ENCODE measurements at places on chromosomes 7 and 10.

GRCh38 chr7:130292682-130293257 lies at the start of gene CPA4:
Gene CPA4 (plus strand): TSS chr7:130293161. CDS start chr7:130293181, 20 bp downstream.
- DNase-seq, result peak; percentile 44

- DNase-seq, result no peak
Measured at GRCh38 chr7:158602041-158602440, 14.4 kb upstream of the PTPRN2 start.

DNA sequence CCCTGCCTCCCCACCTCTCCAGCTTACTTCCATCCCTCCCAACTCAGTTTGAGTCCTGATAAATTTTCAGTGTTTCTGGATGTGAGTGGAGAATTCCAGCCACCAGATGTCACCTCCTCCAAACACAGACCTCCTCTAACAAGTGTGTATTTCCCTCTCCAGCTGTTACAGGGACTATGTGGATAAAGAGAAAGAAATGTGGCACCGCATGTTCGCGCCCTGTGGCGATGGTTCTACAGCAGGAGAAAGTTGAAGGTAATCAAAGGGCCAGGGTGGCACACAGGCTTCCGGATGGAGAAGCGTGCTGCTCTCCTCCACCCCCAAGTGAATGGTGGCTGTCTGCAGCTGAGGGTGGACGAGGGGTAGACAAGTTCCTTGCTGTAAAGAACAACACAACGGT lies 14.7 kb downstream of the FKBP6 start:
- DNase-seq, result no peak

GRCh38 chr7:130386876-130387275 lies 6.6 kb downstream of the CPA1 start:
- DNase-seq, result no peak

- DNase-seq, result no peak
Measured at GRCh38 chr10:15723803-15724202, 4.1 kb upstream of the ITGA8 start.

- DNase-seq, result no peak
Measured at GRCh38 chr10:120969219-120969645, 118.1 kb downstream of the WDR11 start.

GRCh38 chr7:18778594-18778993 lies 283.0 kb downstream of the HDAC9 start:
- DNase-seq, result no peak

GRCh38 chr10:31147210-31147608 lies 115.5 kb upstream of the ZNF438 start:
- no peak for DNase-seq

GRCh38 chr10:21399392-21400035 lies 126.0 kb downstream of the SKIDA1 start:
- no peak for DNase-seq

DNA sequence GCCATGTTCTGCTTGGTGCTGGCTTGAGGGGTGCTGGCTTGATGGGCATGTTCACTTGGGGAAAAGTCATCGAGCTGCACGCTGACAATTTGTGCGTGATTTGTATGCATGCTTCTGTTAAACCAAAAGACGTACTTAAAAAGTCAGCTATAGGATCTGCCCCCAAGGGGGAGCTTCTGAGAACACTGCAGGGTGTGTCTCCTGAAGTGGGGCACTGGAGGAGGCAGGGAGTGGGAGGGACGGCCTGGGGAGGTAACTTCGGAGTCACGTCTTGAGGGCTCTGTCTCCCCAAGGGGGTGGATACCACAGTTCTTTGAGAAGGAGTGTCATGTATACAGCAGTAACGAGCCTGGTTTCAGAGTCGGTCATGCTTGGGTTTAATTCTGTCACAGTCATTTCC lies 406.5 kb downstream of the PLXNA4 start:
- peak; percentile 34 for DNase-seq

DNA sequence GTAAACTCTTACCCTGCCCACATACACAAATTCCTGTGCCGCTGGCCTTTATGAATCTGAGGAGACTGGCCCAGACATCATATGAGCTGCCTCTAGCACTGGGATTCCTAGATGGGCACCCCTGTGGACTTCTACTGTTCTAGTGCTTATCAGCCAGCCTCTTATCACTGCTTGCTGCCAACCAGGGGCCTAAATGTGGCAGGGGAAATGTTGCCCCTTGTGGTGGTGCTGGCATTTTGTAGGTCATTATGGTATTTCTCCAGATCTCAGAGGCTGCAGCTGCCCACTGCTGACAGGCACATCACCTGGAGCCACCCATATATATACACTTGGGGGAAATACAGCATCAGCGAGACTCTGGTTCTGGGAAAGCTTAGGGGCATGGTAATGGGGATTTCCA lies 5.4 kb downstream of the SFR1 start:
- no peak for DNase-seq

- DNase-seq, result no peak
Measured at GRCh38 chr7:155468785-155469148, 10.8 kb downstream of the EN2 start.

DNA sequence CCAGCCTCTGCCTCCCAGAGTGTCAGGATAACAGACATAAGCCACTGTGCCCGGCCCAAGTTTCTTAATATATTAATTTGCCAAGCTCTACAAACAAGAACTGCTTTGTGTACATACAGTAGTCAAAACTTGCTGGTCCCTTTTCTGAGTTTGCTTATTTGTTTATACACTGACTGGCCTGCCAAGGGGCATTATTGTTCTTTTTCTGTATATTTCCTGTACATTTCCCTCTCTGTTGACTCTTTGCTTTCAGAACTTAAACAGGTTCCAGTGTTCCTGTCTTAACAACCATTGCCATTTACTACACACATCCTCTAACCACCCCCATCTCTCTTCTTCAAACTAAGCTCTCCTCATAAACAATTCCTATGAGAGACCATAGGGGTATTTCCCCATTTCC lies 61.5 kb upstream of the RPA3 start:
- no peak for DNase-seq

DNA sequence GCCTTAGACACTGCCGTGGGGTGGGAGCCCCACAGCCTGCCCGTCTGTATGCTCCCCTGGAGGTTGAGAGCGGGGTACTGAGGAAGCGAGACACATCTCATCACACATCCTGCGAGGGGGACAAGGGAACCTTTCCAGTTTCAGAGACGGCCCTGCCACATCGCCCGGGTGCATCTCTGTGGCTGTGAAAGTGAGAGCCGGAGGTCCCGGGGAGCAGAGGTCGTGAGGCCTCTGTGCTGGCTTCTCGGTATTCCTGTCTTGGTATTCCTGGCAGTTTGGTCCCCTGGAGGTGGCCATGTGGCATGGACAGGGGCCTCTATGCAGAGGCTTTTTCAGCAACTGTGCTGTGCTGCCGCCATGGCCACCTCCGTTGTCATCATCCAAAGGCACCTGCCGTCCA lies 30.8 kb upstream of the UNCX start:
- DNase-seq, result no peak

DNA sequence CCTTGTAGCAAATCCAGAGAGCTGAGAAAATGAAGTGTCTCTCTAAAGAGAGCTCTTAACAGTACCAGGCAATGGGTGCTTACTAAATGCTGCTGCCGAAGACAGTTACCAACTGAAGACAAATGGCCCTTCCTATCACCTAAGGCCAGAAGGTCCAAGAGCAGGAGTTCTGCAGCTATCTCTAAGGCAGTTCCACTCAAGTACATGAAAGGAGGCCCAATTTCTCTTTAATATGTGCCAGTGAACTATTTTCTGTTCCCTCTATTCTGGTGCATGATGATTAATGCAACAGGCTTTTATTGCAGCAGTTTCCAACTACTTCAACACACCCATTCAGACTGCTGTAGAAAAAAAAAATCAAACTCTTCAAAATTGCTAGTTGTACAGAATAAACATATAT lies 122.5 kb downstream of the SLC25A13 start:
- no peak for DNase-seq

DNA sequence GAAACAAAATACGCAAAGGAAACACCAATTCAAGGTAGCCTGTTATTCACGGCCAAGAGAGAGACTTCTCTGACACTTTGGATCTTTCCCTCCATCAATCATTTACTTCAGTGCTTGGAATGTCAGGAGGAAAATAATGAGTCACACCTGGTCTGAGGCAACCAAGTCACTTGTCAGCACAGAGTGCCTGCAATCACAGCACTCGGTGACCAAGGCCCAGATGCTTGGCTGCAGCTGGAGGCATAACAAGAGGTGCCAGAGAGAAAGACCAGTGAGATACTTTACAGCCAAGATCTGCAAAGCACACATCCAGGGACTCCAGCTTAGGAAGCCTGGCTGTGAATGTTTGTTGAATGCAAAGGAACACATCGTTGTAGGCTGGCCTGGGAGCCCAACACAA lies 33.9 kb downstream of the ASB13 start:
- no peak for DNase-seq

DNA sequence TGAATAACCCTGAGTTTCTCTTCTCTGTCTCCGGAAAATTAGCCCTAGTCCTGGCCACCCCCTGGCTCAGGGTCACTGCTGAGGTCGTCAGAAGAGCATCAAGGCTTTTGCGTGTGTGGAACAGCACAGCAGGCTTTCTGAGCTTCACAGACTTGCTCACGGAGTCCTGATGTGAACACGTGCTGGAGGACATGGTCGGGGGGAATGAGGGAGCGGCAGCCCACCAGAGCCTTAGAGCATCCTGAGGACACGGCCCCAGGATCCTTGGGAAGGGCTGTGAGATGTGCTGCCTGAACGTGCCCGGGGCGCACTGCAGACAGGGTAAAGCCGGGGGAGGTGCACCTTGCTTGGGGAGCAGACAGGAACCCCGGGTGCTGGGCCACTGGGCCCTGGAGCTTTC lies 28.8 kb downstream of the TMEM120A start:
- DNase-seq, result no peak

DNA sequence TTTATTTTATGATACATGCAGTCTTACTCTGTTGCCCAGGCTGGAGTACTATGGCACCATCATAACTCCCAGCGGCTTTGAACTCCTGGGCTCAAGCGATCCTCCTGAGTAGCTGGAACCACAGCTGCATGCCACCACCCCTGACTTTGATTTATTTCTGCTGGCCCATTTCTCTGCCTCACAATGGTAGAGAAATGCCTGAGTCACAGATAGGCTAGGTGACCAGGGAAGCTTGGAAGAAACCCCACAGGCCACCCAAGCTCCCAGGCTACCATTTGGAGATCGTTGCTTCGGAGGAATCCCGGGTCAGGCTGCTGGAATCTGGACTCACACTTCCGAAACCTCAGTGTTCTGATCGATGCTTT lies 17.4 kb upstream of the BAIAP2L1 start:
- no peak for DNase-seq

DNA sequence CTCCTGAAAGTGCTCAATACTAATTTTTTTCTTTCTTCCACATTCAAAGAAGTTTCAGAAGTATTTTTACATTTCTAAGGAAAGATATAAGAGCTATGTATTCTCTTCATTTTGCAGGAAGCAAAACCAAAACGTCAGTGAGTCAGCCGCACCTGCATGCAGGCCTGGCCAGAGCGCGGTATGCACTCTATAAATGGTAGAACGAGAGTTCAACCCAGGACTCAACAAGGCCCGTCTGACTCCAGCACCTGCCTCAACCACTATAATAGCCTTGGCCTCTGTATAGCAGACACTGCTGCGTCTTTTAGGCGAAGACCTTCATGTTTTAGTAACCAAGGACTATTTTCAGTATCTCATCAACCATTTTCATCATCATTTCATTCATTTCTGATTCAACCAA lies 113.2 kb downstream of the KMT2E start:
- DNase-seq, result no peak

GRCh38 chr7:158431055-158431940 lies 156.3 kb downstream of the PTPRN2 start:
- DNase-seq, result no peak

DNA sequence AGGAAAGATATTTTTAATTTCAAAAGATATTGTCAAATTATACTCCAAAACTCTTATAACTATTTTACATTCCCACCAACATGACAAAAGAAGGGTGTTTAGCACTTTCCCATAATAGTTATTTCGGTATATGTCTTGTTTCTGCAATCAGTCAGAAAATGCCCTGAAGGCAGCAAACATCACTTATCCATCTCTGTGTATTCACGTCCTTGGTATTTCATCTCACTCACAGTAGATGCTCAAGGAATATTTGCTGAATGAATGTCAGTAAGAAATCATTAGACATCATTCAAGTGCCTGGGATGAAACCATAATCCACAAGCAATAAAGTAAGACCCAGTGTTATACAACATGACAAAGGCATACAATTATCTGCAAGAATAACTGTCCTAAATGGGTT lies 112.7 kb downstream of the GFRA1 start:
- no peak for DNase-seq

DNA sequence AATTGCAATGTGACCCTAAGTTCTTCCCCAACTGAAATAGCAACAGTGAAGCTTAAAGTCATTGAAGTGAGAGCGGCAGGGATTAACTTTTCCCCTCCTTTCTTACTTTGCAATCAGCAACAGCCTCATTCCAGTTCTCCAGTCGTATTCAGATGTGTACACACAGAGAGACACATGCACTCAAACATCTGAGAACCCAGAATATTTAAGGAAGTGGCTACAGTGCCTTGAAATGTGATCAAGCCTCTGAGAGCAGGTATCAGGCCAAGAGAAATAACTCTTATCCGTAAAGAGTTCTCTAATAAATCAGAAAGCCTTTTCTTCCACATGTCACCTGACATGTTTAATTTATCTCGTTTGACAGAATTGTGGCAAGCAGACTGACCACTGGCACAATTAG lies 388.9 kb upstream of the NPVF start:
- DNase-seq, result no peak

GRCh38 chr7:92880212-92881090 lies 44.1 kb upstream of the CDK6 start:
- DNase-seq, result no peak

GRCh38 chr10:99958302-99958701 lies 51.4 kb downstream of the DNMBP start:
- no peak for DNase-seq

- DNase-seq, result no peak
Measured at GRCh38 chr10:68067029-68067428, 8.1 kb downstream of the HERC4 start.

GRCh38 chr7:28640001-28640400 lies 227.7 kb downstream of the CREB5 start:
- no peak for DNase-seq

- DNase-seq, result no peak
Measured at GRCh38 chr10:61960396-61961120, 59.1 kb downstream of the ARID5B start.

GRCh38 chr10:37854626-37855025 lies 2.8 kb downstream of the ZNF248 start:
- DNase-seq, result no peak

- no peak for DNase-seq
Measured at GRCh38 chr7:75802552-75802821, 11.1 kb downstream of the CCL24 start.

DNA sequence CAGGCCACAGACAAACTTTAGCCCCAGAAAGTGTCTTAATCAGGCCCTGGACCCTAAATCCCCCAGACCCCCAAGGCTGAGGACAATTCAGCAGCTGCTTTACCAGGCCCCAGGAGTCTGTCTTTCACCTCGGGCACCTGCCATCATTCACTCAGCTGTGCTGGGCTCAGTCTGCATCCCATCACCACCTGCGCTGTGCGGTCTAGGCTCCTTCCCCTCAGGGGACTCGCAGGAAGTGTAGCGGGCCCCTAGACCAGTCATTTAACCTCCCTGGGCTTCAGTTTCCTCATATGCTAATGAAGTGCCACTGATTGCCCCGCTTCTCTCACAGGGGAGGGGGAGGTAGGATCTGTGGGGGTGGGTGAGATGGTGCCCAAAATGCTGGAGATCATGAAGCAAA lies 76.4 kb upstream of the ZMIZ1 start:
- no peak for DNase-seq

Measured in NCI-H187 (cell line).